ENCODE measurements at places on chromosomes 7 and 10.

DNA sequence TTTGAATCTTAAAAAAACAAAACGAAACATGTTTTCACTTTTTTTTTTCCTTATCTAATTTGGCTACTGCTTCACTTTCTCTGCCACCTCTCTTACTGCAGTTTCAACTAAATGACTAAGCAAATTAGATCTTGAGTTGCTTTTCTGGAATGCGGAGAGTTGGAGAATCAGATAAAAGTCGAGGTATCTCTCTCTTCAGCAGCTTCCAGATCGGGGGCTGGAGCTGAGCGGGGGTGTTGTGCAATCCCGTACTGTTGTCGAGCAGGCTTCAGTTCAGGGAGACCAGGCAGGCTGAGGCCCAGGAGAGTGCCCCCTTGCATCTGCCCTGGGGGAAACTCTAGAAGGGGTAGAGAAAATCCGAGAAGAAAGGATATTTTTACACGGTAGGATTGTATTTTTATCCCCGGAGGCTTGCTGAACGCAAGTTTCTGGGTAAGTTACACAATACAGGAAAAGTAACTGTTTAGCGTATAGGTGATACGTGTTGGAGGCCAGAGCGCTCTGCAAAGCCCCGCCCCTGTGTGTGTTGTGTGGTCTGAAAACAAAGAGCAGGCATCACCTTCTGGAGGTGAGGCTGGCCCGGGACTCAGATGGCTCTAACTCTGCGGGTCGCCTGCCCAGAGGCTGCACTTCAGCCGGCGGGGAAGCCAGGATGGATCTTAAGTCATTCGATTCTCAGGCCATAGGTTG, 116.6 kb downstream of the KLF6 start:
- DNase-seq = peak; percentile 64

DNA sequence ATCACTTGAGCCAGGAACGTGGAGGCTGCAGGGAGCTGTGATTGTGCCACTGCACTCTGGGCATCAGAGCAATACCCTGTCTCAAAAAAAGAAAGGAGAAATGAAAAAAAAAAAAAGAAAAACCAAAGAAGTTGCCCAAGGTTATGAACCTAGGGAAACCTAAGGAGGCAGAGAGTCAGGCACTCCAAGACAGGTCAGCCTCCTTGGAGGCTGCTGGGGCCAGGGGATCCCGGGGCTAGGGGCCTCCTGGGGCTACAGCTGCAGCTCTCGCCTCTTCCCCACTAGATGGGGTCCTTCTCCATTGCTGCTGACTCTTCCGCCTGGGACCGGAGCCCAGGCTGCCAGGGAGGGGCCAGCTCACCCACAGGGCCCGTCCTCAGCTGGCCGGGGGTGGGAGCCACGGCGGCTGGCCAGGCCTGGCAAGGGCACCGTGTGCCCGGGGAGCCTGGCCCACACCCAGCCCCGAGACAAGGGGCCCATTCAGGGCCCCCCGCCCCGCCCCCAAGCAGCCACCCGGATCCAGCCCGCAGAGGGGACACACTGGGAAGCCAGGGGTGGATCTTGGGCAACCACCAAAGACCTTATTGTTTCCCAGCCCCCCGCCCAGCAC, 1.7 kb upstream of the SPACDR start:
- DNase-seq = no peak

DNA sequence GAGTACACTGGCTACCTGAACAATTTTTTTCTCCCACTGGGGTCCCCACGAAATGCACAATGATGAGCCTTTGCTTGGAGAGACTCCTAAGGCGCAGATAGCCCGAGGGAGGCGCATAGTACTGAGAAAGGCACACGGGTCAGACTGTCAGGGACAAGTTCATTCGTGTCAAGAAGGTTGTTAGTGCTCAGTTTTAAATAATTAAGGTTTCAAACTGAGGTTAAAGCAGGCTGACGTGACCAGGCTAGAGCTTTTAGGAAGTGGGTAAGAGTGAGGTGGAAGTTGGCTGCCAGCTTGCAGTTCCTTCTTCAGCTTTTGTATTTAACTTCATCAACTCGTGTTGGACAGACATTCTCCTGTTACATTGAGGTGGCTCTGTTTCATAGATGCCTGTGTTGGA, 31.6 kb downstream of the RBM33 start:
- DNase-seq = no peak

GRCh38 chr7:140593672-140593982, 47.0 kb downstream of the DENND2A start:
- no peak for DNase-seq

GRCh38 chr7:9978106-9979064, 995.3 kb upstream of the PHF14 start:
- no peak for DNase-seq

Data from stimulated activated CD8-positive, alpha-beta memory T cell treated with anti-CD3 and anti-CD28 coated beads, Interleukin-4, amount 100 ng/mL, for 48 hours (primary cell).